Foreskin keratinocyte (primary cell): ENCODE measurements at places on chromosomes 7 and 10. TPM values are rescaled to one million over a fixed set of nuclear protein-coding genes. Genes with fewer than 3 reads are reported as not detected.

HGF gene
- not detected in 2 replicates for total RNA-seq

- no peak for DNase-seq
Measured at GRCh38 chr7:45179666-45180065, 22.1 kb downstream of the RAMP3 start.

JAKMIP3 gene
- total RNA-seq = 0.04 TPM in 1 of 2 replicates, not detected in the other

MYOZ1 gene
- total RNA-seq = not detected in 2 replicates

DNA sequence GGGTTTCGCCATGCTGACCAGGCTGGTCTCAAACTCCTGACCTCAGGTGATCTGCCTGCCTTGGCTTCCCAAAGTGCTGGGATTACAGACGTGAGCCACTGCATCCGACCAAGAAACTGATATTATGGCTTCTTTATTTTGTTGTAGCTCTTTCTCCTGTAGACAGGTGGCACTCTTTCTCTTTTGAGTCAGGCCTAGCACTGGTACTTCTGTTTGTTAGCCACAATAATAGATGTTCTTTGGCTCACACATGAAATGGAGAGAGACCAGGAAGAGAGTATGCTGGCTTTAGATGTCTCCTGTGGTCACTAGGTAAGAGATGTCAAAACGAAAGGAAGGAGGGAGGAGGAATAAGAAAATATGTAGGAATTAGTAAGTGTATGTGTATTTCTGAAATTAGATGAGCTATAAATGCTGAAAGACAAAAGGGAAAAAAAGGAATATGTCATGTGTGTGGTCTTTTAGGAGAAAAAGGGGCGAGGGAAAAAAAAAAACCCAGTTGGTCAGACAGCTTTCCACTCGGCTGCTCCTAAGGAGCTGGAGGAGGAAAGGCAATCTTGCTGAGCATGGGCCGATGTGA lies 78.7 kb downstream of the CLEC2L start:
- DNase-seq = no peak

DMTF1 gene
- total RNA-seq = 33.4 and 37.4 TPM in 2 replicates

DNA sequence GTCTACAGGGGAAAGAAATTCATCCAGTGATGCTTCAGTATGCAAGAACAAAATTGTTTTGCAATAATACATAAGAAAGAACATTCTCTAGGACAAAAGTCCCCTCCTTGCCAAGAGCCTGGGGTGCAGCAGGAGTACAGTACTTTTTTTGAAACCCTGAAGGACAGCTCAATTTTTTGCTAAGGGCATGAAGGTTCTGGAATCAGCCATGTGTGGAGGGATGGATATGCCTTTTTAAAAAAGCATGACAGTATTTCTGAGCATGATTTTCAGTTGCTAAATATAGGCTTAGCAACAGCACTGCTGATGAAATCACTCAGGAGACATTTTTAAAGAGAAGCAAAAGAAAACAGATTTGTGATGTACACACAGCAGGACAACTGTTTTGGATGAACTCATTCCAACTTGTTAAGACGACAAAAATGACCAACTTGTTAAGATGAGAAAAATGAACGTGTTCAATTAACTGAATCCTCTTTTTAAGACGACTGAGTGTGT lies 39.3 kb downstream of the HBP1 start:
- DNase-seq = no peak

OR2A42 gene
- total RNA-seq = not detected in 2 replicates
